ENCODE measurements at places on chromosomes 2 and 18. TPM values are rescaled to one million over a fixed set of nuclear protein-coding genes. Genes with fewer than 3 reads are reported as not detected.

- no peak for DNase-seq
These were observed 17.2 kb downstream of the KCTD18 start for GRCh38 chr2:200492656-200493055.

DNA sequence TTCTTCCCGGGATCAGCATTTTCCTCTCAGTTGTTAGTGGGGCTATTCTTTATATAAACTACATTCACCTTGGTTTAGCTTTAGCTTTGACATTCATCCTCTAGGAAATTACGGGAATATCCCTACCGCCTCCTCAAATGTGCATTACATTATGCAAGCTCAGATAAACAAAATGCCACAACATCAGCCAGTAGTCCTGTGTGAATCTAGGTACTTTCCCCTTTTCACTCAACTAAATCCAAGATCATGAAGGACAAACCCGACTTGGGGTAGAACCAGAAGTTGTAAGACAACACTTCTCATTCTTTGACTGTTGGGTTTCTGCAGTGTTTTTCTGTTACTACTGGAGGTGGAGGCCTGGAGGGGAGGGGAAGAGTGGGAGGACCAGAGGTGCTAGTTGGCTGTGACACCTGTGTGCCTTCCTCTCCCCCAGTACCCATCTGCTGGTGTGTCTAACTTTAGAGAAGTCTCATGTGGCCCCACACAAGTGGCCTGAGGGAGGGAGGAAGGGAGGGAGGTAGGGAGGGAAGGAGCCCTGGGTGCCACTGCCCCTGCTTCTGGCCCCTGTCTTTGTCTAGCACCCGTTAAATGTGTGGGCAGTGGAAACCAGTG, 84.8 kb upstream of the BCL2L11 start:
- no peak for DNase-seq

- DNase-seq: no peak
These were observed 22.5 kb upstream of the ACYP2 start for GRCh38 chr2:54092940-54093339.

GRCh38 chr2:240439698-240440151, 4.3 kb downstream of the GPC1 start:
- DNase-seq: no peak

DNA sequence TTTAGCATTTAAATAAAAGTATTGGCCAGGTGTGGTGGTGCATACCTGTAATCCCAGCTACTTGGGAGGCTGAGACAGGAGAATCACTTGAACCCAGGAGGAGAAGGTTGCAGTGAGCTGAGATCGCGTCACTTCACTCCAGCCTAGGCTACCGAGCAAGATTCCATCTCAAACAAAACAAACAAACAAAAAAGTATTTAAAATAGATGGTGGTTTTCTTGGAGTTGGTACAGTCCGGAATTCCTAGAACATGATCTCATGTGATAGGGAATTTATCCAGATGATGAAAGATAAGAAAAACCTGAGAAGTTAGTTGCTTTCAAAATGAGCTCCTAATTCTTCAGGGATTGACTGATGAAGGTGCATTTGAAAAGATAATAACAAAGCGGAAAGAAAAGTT, 62.0 kb downstream of the BIRC6 start:
- DNase-seq: peak; percentile 16

GRCh38 chr2:40415391-40415790, 36.5 kb downstream of the SLC8A1 start:
- DNase-seq: no peak

- peak; percentile 82 for DNase-seq
These were observed 1.1 kb downstream of the HK2 start for GRCh38 chr2:74834792-74835755.

GRCh38 chr2:185628985-185629384, 109.6 kb upstream of the FSIP2 start:
- DNase-seq: peak; percentile 5

GRCh38 chr2:107418708-107419107, 408.0 kb upstream of the RGPD4 start:
- DNase-seq: no peak

DNA sequence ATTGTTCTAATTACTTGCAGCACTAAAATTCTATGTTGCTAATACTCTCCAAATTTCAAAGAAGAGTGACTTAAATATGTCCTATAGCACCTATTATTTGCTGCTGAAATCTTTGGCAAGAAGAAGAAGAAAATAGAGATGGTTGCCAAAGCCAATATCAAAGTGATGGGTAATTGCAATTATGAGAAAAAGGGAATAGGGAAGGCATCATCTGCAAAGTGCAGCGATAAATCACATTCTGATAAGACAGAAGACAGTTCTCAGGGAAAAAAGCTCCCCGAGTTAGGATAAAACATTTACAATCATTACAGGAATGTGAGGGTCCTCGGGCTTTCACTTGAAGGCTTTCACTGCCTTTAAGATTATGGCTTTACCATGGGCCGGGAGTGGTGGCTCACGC, 72.1 kb upstream of the RASGRP3 start:
- no peak for DNase-seq

GRCh38 chr2:161044921-161045320, 115.3 kb upstream of the TANK start:
- no peak for DNase-seq

DNA sequence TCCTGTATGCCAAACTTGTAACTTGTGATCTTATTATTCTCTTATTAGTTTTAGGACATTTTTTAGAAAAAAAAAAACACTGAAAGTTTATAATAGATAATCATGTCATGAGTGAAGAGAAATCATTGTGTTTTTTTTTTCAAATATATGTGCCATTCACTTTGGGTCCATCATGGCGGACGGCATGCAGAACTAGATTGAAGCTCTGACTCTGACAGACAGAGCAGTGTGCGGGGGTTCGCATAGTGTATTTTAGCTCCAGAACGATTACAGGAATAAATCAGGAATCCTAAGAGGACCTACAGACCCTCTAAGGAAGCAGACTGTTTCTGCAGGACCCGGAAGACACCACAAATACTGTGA, 484.4 kb upstream of the REG3G start:
- DNase-seq: no peak

DNA sequence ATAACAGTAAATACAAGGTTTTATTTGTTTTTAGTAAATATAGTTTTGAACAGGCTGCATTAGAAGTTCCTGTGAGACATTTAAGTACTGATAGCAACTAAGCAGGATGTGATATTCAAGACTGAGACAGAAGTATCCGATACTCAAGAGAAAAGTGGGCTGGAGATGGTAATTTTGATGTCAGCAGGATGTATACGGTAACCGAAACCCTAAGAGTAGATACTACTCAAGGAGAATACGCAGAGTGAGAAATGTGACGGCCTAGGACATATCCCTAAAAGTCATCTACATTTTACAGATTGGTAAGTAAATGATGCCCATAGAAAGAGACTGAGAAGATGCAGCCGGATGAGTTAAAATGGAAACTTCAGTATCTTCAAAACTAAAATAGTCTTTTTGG, 115.4 kb downstream of the GORASP2 start:
- DNase-seq: no peak

DNA sequence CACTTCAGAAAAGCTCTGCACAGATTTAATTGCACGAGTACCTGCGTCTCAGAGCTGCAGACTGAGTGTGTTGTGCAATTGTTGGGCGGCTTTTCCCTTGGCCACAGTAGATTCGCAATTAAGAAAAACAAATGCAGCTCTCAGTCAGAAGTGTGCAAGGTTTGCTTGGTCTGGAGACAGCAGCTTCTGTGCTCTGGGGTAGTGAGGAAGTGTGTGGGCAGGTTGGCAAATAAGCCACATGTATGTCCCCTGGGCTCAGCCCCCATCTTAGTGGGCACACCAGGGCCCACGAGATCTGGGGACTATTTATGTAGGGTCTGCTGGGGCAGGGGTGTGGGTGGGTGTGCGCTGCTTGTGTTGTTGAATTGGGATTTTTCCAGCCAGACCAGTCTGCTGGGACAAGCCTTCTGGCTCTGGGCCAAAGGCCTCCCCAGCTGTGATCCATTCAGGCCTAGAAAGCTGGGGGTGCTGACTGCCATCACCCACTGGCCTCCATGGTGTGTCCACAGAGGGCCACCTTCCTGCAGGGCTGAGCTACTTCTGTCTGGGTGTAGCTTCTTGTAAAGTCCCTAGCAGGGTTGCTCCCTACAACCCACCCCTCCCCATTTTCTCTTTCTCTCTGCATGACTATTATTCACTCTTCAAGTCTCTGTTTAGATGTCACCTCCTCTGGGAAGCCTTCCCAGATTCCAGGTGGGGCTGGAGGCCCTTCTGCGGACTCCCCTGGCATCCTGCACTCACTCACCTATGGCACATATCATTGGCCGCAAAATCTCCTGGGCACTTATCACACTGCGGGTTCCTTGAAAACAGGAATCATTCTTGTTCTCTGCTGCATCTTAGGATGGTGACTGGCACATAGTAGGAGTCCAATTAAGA, 67.8 kb downstream of the ODC1 start:
- DNase-seq: no peak

DNA sequence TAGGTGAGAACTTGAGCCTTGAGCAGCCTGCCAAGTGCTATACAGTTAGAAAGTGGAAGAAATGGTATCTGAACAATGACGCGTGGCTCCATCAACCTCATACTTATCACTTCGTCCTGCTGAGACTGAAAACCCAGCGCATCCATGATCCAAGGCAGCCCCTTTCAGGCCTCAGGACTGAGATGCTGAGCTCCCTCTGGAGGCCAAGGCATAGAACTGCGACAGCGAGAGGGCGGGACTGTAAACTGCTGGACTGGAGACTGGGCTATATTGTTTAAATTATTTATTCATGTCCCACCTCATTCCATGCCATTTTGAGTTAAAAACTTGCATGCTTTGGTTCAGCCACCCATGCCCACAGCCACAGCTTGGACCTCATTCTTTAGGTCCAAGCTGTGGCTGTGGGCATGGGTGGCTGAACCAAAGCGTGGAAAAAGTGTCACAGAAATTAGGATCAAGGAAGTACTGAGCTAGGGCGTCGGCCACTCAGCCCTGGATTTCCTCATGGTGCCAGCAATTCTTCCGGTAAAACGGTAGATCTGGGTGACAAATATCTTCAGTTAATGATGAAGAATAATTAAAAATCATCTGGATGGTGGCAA, 195.5 kb downstream of the L3MBTL4 start:
- peak; percentile 54 for DNase-seq

DNA sequence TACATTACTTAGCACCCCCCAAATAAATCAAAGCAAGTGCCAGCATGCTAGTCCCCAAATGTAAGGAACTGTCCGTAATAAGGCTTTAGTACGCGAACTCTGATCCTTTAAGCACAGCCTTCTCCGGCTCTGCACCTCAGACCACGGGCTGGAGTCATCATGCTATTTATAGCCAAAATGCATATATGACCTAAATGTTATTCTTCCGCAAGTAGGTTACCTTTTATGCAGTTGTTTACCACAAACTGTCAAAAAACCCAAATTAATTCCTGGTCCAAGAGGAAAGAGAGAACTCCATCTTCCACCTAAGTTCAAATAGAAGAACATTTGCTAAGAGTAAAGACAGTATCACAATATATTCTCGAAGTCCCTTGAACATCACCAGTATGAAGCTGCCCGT, 42.7 kb downstream of the ZNF516 start:
- DNase-seq: peak; percentile 38

DNA sequence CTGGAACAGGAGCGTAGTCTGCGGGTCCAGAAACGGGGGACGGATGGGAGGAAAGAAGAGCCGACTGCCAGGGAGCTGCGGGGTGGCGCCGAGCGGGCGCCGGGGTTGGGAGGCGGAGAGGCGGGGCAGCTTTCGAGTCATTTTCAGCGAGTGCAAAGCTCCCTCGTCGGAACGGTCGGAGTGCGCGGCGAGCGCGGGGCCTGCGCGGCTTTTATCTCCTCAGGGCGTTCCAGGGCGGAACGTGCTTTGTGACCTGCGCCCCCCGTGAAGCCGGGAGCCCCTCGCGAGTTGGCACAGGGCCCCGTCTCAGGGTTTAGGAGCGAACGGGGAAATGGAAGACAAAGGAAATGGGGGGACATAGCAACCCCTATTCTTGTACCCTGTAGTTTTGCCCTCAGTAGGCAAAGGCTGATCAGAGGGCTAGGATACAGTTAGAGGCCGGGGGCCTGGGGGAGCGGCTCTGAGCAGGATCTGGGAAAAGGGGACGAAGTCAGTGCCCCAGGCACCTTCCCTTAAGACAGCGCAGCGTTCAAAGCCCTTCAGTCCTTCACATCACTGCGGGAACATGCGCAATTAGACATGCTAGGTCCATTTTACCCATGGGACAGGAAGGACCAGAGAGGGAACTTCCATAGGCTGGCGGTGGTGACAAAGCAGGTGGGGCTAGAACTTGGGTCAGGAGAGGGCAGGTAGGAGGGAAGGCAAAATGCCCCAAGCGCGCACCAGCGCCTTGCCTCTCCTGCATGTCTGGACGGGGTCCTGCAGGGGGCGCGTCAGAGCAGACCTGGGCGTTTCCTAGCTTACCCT, 60.1 kb upstream of the IL1RL1 start:
- peak; percentile 67 for DNase-seq

GRCh38 chr2:40403233-40403836, 48.6 kb downstream of the SLC8A1 start:
- DNase-seq: no peak

DNA sequence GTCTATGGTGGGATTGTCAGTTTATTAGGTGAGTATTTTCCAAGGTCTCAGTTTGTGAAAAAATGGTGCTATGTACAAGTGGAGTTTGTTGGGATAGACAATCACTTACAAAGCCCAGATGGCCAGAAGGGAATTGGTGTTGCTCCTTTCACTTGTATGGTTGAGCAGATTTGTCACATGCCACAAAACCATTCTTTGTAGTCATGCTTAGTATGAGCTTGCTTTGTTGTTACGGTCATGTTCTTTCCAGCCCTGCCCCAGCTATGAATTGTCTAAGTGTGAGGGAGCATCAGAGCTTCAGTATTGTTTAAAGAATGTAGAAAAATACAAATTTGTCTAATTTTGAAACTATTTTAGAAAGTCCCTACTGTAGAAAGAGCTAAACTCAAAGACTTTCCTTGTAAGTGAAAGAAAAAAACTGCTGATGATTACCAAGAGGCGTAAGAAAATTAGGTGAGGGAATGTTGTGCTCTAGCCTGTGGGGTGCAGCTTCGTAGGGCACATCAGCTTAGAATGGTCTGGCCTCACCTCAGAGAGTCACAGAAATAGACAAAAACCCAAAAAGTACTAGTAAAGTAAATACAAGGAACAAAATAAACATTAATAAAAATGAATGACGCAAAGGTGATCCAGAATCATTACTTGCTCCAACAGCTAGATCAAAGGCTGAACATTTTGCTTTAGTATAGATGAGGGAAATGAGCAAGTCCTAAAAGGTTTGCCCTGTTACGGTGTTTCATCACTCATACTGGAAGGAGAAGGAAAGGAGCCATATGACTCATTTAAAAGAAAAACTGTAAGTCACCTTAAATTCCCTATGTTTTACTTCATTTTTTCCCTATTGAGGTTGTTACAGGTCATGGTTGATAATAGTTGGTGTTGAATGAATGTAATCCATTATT, 9.2 kb downstream of the TGIF1 start:
- no peak for DNase-seq

- DNase-seq: no peak
These were observed 41.3 kb upstream of the AGFG1 start for GRCh38 chr2:227430639-227431038.

- DNase-seq: no peak
These were observed 35.9 kb downstream of the PSD4 start for GRCh38 chr2:113209646-113210171.

GRCh38 chr2:224901121-224901676, 141.1 kb downstream of the DOCK10 start:
- DNase-seq: no peak

C2orf80 gene
- not detected for total RNA-seq

POTEI gene
- total RNA-seq: 0.40 TPM

ABCG5 gene
- total RNA-seq: not detected

ACVR1 gene
- total RNA-seq: 7.2 TPM

EFHD1 gene
- 0.95 TPM for total RNA-seq
